ENCODE measurements at places on chromosomes 7 and 10.

- peak; percentile 97 for DNase-seq
Measured at GRCh38 chr10:113550365-113550764, 2.5 kb upstream of the HABP2 start.

- DNase-seq, result no peak
Measured at GRCh38 chr7:46512891-46513413, 591.9 kb upstream of the IGFBP3 start.

- no peak for DNase-seq
Measured at GRCh38 chr7:99792967-99793366, 9.0 kb upstream of the CYP3A4 start.

GRCh38 chr7:157139810-157140510 lies 1.2 kb downstream of the UBE3C start:
- DNase-seq, result peak; percentile 13

GRCh38 chr7:82266081-82266480 lies 177.5 kb downstream of the CACNA2D1 start:
- DNase-seq, result no peak

Measured in renal cortical epithelial cell (primary cell).